ENCODE measurements at places on chromosomes 13 and 19.

GRCh38 chr19:4352701-4353121, 9.3 kb downstream of the MPND start:
- DNase-seq = peak; percentile 22

- no peak for DNase-seq
These were observed 244.5 kb downstream of the EFNB2 start for GRCh38 chr13:106291006-106291405.

DNA sequence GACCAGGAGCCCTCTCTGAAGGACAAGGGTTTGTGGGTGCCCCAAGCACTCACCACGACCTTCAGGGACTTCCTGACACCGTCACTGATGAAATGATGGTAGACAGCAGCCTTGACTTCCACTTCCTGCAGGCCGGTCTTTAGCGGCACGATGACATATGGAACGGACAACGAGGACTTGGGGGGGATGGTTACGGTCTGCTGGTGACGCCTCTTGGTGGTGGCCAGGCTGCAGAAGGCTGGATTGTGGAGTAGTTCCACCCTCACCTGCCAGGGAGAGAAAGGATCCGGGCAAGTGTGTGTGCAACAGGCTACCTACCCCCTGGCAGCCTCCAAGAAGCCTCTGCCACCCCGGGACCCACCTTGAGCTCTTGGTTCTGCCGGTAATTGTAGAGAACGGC, 23.2 kb downstream of the C3 start:
- DNase-seq = no peak

GRCh38 chr13:21742096-21742495, 71.2 kb downstream of the FGF9 start:
- no peak for DNase-seq

- no peak for DNase-seq
These were observed 391.8 kb downstream of the KLF5 start for GRCh38 chr13:73450583-73450982.

DNA sequence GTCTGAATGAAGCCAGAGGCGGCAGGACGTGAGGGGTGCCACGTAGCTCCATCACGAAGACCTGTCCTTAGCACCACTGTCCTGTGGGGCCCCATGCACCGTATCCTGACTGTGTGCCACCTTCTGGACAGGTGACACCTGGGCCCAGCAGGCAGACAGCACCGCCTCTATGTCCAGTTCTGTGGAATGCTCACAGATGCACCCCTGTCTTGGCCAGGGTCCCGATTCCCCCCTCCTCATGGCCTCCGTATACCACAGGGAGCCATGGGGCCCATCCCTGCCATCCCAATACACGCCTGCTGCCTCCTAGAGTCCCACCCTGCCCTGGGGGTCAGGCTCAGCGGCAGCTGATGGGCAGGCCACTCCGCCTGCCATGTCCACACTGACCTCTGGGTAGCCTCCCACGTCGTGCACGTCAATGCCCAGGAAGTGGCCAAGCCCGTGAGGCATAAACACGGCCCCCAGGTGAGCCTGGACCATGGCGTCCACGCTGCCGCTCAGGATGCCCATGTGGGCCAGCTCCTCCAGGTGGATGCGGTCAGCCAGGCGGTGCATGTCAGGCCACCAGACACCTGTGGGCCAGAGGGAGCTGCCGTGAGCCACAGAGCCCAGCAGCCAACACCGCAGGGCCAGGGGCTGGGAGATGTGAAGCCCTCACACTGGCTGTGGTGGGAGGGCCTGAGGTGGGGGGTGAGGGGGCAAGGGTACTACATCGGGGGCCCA, 17.6 kb downstream of the CEBPG start:
- DNase-seq = no peak

- no peak for DNase-seq
These were observed 302.9 kb downstream of the ITGBL1 start for GRCh38 chr13:101755228-101755887.

Data from NCI-H2029 treated with DMSO at 0.1 percent for 48 hours (cell line).